ENCODE measurements at places on chromosomes 5 and 9.

- DNase-seq = no peak
Observed at GRCh38 chr5:142529626-142530278, 156.1 kb downstream of the FGF1 start.

DNA sequence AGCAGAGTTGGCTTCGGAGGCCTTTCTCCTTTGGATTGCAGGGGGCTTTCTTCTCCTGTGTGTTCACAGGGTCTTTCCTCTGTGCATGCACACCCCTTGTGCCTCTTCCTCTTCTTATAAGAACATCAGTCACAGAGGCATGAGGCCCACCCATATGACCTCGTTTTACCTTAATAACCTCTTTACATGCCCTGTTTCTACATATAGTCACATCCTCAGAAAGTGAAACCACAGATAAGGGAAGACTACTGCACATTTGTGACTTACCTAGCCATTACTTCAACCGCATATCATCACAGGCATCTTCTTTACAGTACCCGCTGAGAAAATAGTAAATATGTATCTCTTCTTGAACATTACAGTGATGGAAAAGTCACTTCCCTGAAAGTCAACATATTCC lies 204.9 kb upstream of the TARS1 start:
- DNase-seq = no peak

DNA sequence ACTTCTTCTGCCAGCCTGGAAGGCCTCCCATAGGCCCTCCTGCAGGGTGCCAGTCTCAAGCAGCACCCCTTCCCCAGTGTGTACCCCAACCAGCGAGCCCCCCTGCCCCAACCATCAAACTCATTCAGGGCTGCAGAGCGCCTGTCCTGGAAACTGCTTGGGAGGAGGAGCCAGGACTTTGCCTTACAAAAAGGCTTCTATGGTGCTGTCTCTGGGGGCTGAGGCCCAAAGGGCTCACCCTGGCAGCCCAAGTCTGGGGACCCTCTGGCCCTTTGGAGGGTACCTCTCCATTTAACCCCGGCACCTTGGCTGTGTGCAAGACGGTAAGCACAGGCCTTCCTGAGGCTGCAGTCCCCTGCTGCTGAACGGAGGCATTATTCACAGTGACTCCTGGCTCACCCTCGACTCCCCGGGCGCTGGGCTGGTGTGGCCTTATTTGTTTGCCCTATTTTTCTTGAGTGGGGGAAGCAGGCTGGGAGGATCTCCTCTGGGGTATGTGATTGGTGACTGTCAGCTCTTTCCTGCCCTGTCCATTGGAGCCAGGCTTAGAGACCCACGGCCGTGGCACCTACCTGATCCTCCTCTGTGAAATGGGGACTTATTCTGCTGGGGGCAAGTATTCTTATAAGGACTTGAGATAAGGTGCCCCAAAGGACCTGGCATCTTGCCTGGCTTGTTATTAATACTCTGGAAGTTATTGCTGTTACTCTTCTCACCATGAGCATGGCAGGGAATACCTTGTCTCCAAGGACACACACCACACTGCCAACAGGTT lies 5.8 kb downstream of the LMX1B start:
- DNase-seq = no peak

- DNase-seq = no peak
Observed at GRCh38 chr9:129272348-129273025, 94.4 kb upstream of the IER5L start.

DNA sequence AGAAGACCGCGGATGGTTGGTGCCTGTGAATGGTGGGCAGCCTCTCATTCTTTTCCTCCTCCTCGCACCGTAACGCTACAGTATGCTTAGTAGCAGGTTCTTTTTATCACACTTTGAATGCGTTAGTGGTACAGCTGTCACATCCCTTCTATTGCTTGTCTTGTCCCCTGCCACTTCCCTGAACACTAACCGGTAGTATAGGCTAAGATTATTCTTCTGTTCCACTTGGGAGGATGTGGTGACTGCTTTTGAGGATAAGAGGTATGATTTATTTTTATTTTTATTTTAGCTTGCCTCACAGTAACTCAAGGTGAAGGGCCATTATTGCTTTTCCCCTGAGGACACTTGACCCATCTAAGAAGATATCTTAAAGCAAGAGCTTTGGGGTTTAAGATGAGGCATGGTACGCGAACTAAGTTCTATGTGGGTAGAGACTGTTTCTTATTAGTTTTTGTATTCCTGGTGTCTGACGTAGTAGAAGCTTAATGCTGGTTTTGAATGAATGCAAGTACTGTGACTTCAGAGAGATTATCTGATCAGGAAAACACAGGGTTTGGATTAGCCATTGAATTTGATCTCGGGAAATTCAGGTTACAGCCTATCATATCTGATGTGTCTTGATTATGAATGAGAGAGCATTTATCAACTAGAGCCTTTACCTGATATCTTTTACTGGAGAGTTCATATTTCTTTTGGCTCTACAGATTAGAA lies 951 bp downstream of the UNC13B start:
- no peak for DNase-seq

DNA sequence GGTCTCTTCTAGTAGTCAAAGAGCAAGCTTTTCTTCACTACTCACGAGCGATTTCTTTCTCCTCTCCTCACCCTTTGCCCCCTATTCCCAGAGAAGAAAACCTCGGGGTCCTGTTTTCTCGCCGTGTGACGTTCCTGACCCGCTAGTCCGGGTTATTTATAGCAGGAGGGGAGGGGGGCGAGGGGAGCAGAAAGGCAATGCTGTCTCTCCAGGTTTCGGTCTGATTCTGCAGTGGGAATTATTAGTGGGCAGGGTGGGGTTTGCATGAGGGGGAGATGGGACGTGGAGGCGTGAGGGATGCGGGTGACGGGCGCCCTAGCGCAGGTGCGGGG lies 847 bp upstream of the GABRB2 start:
- no peak for DNase-seq

DNA sequence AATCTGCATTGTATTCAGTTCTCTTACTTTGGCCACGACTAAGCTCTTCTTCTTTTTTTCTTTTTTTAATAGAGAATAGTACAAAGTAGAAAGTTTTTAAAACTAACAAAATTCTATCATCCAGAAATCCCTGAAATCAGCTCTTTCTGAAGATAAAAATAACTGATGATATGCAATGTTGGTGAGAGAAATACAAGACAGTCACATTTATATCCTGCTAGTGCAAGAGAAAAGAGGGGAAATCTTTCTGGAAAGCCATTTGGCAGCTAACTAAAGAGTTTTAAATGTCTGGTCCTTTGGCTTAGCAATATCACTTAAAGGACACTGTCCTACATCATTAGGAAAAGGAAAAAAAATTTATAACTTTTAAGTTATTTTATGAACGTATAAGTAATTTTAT lies 27.0 kb upstream of the FREM1 start:
- no peak for DNase-seq

DNA sequence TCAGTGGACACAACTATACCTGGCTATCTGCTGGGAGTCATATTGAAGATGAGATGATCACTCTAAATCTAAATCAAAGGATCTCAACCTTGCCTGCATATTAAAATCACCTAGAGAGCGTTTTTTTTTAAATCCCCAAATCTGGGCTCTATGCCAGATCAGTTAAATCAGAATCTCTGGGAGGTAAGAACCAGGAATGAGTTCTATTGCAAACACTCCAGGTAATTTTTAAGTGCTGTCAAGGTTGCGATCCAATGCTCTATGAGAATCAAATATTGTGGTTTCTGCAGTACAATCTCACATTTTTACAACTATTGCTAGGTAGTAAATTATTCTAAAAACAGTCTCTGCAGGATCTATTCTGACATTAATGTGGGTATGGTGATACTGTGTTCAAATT lies 202.3 kb upstream of the OR13F1 start:
- DNase-seq = no peak

- DNase-seq = no peak
Observed at GRCh38 chr5:68419081-68419636, 203.6 kb downstream of the PIK3R1 start.

GRCh38 chr5:132488590-132488989 lies 2.0 kb downstream of the IRF1 start:
- DNase-seq = no peak

DNA sequence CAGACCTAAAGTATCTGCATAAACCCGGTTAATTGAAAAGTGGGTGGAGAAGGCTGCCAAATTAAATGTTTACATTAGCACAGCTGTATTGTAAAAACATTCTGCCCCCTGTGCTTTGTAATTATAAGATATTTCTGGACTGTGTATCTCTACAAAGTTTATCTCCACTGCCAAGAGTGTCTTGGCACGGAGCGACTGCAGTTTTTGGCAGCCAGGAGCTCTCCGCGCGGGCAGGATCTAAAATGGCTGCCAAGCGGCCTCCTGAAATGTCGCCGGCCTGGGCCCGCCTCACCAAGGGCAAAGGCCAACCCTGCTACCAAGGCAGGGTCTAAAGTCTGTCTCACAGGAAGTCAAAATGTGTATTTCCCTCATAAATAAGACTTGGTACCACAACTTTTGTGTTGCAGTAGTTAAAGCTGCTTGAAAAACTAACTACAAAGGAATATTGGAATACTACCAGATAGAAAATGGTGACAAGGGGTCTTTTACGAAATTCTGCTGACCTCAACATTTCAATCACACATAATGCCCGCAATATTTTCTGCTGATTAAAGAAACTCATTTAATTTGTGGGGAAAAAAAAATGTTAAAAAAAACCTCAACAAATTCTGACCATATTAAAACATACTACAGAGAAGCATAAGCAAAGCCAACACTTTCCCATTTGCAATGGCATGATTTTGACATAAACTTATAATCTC lies 110.4 kb downstream of the NFIB start:
- no peak for DNase-seq

- DNase-seq = no peak
Observed at GRCh38 chr5:59840200-59840601, 53.3 kb downstream of the PDE4D start.

Measured in coronary artery (tissue), 2 donors.